ENCODE measurements at places on chromosomes 1 and 21. TPM values are rescaled to one million over a fixed set of nuclear protein-coding genes. Genes with fewer than 3 reads are reported as not detected.
A peak's percentile ranks its signal among the peaks of the same experiment; 100 is the strongest.

OPRD1 gene
- polyA plus RNA-seq: 0.02 TPM

RPS6KA1 gene
- polyA plus RNA-seq: 63.2 TPM

DNA sequence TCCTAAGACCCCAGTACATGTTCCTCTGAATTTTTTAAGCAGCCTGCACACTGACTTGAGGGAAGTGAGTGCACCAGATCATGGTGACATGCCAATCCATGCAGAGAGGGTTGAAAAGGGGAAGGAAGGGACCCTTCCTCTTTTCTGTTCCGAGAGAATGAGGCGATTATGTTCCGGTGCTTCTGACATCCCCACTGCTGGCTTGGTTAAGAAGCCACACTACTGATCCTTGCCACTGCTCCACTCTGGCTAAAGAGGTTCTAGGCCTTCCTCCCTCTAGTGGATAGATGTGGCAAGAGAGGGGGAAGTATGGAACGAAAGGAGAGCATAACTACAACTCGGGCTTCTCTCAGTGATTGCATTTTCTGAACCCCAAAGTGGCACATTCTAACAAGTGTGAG is 1.8 kb upstream of the CYB5R1 start:
- DNase-seq: peak; percentile 67

DNA sequence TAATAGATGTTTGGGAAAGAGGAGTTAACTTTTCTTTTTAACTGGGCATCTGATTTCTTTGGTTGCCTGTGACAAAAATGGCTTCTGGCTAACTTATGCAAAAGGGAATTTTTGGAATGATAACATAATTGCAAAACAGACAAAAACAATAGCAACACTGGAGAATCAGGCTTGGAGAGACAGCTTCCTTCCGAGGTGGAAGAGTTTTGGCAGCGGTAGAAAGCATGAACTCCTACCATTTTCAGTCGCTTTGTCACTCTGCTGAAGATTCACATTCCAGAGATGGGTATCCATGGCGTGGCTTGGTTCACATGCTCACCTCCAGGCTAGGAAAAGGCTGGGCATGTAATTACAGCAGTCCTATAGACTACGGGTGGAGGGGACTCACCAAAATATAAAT is 17.2 kb upstream of the FGGY start:
- DNase-seq: no peak

FAM72D gene
- 0.35 TPM for polyA plus RNA-seq

GRCh38 chr1:170734412-170735175 is 70.7 kb downstream of the PRRX1 start:
- no peak for DNase-seq

DNA sequence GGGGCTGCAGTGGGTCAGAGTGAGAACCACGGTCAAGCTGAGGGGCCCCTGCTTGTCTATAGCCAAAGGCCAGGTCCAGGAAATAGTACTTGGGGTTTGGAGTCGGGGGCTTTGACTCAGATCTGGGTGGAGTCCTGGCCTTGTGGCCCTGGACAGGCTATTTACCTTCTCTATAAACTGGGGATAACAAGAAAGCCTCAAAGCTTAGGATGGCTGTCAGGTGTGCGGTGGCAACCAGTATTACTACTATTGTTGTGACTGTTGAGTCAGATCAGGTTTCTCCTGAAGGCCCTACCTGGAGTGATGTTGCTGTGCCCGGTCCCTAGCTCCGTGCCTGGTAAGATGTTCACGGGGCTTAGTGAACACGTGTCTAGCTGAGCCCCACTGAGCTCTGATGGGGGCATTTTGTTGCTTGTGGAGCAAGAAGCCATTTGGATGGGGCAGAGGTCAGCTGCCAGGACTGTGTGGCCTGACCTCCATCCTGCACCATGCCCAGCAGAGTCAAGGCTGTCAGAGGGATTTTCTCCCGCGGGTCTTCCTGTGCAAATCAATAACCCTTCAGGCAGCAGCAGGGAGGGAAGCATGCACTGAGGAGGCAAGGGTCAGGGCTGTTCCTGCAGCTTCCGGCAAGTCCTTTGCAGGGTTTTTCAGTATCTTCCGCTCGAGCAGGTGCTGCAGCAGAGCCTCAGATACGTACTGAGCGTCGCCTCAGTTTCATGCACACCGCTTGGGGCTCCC is 170.3 kb downstream of the CAMTA1 start:
- DNase-seq: no peak

GRCh38 chr1:29232387-29232786 is 1.7 kb upstream of the MECR start:
- no peak for DNase-seq

LCE1D gene
- not detected for polyA plus RNA-seq

- no peak for DNase-seq
These were observed 2.9 kb upstream of the HTR6 start for GRCh38 chr1:19661721-19662228.

GRCh38 chr1:93056214-93056613 is 22.9 kb upstream of the MTF2 start:
- DNase-seq: peak; percentile 64

DNA sequence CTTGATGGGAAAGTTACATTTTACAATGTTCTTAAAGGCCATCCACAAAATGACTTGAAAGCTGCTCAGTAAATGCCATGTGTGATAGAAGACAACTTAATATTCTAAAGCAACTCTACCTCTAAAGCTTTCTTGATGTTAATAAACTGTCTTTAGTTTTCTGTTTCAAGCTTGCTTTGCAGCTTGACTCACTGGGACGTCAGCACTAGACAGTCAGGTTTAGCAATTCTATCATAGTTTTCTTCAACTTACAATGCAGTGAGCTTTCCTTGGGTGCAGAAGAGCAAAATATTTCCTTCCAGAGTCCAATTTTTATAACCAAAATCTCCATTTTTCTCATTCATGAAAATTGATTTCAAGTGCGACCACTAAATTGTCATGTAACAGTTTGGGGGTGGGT is 273.1 kb downstream of the NTNG1 start:
- no peak for DNase-seq

TOMM20 gene
- 60.6 TPM for polyA plus RNA-seq

- DNase-seq: peak; percentile 73
These were observed 288.7 kb downstream of the SPATA17 start for GRCh38 chr1:217919683-217920388.

DNA sequence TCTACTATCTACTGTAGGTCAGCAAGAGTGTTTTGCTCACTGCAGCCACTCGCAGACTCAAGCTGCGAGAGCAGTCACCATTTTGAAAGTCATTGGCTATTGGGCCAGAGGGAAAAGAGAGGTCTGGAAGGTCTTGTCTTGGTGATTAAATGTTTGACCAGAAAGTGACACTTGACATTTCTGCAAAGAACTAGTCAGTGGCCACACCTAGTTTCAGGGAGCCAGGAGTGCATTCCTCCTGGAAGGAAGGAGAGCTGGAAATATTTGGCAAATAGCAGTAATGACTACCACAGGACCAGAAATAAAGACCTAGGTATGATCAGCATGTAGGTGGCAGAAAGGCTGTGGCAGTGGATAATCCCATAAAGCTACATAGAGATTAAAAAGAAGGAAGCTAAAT is 440.0 kb upstream of the PLXNA2 start:
- DNase-seq: no peak

LMX1A gene
- polyA plus RNA-seq: not detected

LCE1A gene
- polyA plus RNA-seq: not detected

DNA sequence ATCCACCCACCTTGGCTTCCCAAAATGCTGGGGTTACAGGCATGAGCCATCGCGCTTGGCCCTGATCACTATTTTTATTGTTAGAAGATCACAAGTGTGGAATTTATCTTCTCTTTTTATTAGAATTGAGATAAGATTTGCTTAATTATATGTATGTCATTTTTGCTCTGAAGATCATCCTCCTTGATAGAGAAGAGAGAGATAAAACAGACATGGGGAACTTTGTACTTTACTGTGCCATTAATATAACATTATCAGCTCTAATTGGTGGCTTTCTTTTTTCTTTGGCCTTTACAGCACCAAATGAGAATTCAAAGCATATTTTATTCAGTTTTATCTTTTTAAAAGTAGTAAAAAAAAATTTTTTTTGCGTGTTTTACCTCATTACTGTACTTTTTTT is 46.8 kb downstream of the SCP2 start:
- DNase-seq: no peak

- no peak for DNase-seq
These were observed 181.1 kb downstream of the IGSF21 start for GRCh38 chr1:18288722-18289121.

DNA sequence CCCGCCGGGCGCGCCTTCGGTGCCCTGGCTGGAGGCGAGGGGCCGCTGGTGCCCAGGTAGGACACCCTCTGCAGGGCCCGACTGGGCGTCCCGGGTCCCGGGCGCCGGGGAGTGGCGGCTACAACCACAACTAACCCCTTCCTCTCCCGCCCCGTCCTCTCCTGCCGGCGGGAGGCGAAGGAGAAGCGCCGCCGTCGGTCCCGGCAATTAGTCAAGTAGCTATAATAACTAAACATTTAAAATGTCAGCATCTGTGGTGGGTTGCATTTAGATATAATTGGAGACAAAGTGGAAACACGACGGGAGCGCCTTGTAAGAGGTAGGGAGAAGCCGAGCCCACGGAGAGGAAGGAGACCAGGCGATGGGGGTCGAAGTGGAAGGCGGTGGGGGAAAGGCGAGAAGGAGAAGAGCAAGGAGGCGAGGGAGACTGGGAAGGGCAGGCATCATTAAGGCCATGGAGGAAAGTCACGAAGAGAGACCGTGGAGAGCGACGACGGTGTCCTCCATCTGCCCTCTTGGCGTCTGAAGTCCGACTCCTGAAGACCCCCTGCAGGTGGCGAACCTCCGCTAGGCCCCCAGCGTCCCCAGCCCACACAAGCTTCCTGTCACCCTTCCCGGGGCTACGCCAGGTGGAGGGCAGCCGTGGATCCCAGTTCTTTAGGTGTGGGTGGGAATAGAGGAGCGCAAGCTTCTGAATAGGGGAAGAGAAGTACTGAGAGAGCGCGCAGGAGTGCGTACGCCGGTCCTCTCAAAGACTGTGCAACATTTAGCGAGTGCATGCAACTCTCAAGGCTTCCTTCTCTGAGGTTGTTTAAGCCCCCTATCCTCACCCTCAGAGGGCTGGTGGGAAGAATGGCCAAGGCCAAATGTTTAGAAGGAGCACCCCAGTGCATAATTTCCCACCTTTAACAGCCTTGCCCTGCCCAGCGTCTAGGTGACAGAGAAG is 1.6 kb downstream of the CNIH3 start:
- no peak for DNase-seq

CASZ1 gene
- polyA plus RNA-seq: 10.3 TPM

HMGCS2 gene
- polyA plus RNA-seq: 4.2 TPM

GRCh38 chr1:16226129-16226489 is 10.9 kb downstream of the CPLANE2 start:
- no peak for DNase-seq

TDRD5 gene
- 0.12 TPM for polyA plus RNA-seq

TPTE gene
- not detected for polyA plus RNA-seq
